ENCODE measurements at places on chromosomes 12 and 14.
A peak's percentile ranks its signal among the peaks of the same experiment; 100 is the strongest.

DNA sequence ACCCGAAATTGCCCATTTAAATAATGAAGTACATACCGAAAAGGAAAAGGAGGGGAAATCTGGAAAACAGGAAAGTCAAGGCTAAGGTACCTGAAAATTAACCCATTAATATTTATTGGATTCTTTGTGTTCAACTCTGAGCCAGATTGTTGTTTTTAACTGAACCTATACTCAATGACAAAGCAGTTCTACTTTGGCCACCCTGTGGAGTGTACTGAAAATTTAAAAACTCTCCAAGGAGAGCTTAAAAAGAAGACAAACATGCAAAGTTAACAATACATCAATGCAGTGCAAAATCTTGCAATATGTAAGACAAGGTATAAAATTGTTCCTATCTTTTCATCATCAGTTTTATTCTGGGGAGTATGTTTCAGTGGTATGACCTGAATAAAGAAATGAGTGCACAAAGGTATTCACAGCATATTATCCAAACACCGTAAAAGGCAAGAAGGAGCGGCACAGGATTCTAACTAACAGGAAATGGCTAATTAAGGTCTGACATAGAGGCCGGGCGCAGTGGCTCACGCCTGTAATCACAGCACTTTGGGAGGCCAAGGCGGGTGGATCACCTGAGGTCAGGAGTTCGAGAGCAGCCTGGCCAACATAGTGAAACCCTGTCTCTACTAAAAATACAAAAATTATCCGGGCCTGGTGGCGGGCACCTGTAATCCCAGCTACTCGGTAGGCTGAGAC lies 1.7 kb downstream of the USP44 start:
- no peak for DNase-seq

- DNase-seq = peak; percentile 92
These were observed 181.1 kb downstream of the ESR2 start for GRCh38 chr14:64112867-64113678.

DNA sequence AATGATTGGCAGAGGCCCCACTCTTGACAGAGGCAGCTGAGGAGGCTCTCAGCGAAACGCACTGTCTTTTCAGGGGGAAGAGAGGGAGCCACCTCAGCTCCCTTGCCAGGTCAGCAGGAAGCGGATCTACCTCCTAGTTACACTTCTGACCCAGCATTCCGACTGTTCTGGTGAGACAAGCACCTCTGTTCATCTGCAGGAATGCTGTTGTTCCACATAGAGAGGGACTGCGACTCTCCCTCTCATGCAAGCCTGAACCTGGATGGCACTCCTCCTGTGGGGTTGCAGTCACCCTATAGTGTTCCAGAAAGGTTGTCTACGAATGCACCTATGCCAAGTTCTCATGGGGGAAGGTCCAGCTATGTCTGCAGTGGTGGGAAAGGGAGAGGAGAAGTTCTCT lies 37.1 kb upstream of the AEBP2 start:
- DNase-seq = no peak

DNA sequence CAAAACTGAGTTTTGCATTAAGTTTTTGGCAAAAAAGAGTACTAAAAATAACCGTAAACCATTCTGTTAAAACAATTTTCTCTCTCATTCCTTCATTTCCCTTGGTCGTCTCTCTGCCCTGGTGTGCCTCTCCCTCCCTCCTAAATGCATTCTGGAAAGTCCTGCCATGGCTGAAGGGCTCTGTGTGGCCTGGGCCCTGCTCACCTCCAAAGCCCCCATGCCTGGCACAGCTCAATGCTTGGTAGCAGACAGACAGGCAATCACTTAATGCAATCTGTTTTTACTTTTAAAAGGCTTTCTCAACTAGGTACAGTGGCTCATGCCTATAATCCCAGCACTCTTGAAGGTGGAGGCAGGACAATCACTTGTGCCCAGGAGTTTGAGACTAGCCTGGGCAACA lies 47.8 kb downstream of the CDC42BPB start:
- DNase-seq = no peak

GRCh38 chr14:87325741-87326140 lies 667.2 kb downstream of the GALC start:
- no peak for DNase-seq
